Renal pelvis (tissue), 12 donors: ENCODE measurements at places on chromosomes 3 and 15. TPM values are rescaled to one million over a fixed set of nuclear protein-coding genes. Genes with fewer than 3 reads are reported as not detected.

GOLGA6B gene
- polyA plus RNA-seq = not detected

GPR15 gene
- polyA plus RNA-seq = not detected

HIGD2B gene
- not detected for polyA plus RNA-seq

QTRT2 gene
- 30.4 TPM for polyA plus RNA-seq

RHCG gene
- 2.5 TPM for polyA plus RNA-seq

DNA sequence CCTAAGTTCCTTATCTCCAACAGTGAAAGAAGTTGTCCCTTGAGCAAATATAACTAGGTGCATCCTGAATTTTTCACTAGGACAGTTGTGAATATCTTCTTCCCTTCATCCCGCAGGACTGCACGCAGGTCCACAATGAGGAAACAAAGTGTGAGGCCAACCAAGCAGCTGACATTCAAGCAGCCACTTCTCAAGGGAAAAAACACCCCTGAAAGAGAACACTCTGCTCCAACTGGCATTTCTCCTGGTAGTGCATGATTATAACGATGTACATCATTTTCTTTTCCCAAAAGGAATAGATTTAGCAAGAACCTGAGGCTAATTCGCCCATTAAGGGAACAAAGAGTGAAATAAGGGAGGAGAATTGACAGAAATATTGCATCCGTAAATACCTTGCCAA is 74.5 kb downstream of the ANXA2 start:
- DNase-seq = no peak

- DNase-seq = no peak
Observed at GRCh38 chr15:81270781-81271491, 53.0 kb downstream of the STARD5 start.

DNA sequence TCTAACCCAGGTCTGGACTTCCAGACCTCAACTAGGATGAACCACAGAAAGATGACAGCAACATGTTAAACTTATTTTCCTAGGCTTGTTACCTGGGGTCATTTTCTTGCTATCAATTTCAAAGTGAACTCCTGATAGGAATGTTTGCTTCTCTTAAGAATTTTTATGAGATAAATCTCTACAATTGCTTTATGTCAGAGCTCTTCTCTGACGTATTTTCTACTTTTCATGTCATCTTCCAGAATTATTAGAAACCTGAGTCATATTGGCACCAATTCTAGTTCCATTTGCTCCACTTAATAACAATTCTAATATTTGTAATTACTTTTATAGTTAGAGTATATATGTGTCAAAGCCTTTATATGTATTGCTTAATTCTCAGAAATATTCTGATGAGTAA is 2.1 kb upstream of the IGSF10 start:
- DNase-seq = no peak

GRCh38 chr3:185311991-185312390 is 50.9 kb upstream of the MAP3K13 start:
- no peak for DNase-seq

GRCh38 chr15:57355259-57355658 is 21.0 kb upstream of the CGNL1 start:
- DNase-seq = no peak

DNA sequence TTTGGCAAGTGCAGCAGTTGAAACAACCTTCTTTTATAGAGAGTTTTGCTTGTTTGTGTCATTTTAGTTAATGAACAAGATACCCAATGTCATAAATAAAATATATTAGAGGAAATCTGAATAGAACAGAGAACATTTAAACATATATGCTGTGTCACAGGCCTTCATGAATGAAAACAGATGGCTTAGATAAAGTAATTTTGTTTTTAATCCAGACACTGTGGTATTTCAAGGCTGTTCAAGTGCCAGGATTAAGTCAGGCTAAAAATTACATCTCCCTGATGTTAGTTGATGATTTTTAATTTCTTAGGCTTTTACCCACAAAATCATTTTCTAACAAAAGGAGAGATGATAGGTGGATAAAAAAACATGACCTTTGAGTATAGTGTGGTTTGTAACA is 4.9 kb upstream of the ACKR4 start:
- DNase-seq = peak; percentile 3

DNA sequence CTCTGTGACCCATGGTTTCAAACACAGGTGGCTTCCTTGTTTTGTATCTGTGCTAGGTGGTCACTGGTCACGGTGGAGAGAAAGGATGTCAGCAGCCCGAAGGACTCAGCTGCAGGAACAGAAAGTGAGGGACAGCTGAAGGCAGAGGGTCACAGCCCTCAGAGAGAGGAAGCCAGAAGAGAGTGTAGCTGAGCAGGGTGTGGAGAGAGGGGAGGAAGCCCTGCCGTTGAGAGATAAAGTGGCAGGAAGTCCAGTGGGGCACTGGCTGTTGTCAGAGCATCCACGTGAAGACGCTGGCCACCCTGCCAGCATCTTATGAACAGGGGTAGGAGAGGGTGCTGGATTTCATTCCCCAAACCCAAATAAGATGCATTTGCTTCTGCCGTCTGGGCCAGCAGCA is 36.9 kb downstream of the LIMD1 start:
- no peak for DNase-seq
